ENCODE measurements at places on chromosomes 13 and 19. TPM values are rescaled to one million over a fixed set of nuclear protein-coding genes. Genes with fewer than 3 reads are reported as not detected.

DNA sequence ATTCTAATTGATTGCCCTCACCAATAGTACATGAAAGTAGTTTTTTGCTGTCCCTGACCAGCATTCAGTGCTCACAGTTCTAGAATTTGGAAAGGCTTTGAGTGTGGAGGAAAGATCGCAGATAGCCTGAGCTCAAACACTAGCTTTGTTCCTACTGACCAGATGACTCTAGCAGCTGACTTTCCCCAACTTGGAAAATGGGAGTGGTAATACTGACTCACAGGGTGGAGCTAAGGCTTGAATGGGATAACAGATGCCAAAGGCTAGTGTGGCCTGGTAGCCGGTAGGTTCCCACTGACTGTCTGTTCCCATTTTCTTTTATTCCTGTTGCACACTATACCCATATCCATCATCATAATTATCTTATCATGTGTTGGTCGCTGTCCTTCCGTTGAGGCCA lies 3.7 kb downstream of the ZSCAN22 start:
- no peak for DNase-seq

DNA sequence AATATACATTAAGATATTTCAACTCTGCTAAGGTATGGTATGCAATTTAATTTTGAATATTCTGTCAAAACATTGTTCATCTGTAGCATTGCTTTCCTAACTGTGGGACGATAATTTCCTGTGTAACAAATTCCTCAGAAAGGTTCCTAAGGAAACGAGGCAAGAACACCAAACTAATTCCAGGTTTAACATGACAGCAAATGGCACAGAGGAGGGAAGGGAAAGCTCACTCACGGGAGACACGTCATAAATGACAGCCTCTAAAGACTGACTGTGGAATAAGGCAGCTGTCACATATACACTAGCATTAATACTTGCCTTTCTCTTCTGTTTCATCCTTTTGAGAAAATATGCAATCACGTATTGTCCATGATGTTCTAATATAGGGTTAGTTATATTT lies 380.6 kb downstream of the LIG4 start:
- DNase-seq: no peak

DNA sequence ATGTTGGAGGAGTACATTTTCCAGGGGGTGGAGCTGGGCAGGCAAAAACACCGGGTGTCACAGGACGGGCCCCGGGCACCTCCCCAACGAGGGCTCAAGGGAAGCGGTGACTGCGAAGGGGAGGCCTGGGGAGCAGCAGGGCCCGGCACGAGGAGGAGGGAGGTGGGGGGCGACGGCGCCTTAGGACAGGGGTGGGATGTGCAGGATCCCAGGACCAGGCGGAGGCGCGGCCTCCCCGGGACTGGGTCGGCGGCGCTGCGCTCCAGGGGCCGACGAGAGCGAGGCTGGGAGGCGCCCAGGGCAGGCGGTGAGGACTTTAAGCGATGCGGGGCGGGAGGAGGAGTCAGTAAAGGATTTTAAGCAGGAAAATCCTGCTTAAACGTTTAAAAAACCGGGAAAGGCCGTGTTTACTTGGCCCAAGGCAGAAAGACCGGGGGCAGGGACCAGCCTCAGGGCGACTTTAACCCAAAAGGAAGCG lies 427 bp downstream of the ZNF160 start:
- DNase-seq: peak; percentile 72

GRCh38 chr19:46998445-46999125 lies 21.1 kb upstream of the NPAS1 start:
- no peak for DNase-seq

DNA sequence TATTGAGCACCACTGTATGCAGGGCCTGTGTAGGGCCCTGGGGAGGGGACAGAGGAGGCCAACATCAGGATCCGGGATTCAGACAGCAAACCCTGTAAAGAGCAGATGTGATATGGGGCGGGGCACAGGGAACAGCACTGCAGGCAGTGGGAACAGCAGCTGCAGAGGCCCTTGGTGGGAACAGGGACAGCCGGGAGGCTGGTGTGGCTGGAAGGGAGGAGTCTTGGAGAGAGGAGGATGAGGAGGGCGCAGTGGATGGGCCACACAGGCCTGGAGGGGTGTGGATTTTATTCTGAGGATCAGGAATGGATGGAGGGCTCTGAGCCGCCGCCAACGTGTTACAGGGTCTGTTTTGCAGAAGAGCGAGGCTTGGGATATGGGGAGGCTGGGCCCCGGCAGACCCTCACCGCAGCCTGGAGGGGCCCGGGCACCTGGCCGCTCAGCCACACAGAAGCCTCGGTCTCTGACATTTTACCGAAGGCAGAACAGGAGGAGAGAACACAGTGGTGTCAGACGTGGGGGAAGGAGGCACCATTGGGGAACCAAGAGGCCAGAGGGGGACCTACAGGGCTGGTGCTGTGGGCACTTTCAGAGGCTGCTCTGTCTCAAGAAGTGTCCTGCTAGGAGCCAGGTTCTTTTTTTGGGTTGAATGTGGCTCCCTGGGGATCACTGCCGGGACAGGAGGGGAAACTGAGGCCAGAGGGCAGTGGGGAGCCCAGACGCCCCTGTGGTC lies 6.9 kb downstream of the EFNA2 start:
- no peak for DNase-seq

DNA sequence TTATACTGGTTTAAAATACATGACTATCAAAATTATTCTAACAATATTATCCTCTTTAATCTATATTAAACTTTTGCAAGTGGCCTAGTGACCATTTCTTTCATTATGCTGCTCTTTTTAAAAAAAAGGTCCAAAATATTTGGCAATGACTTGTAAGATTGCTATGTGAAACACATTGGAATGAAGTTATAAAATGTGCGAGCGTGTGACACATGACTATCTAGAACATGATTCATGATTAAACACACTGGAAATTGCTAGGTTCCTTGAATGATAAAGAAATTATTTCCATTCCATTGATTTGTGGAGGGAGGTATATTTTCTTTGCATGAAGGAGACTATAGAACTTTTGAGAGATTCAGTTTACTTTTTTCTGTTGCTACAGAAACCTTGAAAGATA lies 739.1 kb downstream of the DIAPH3 start:
- no peak for DNase-seq

GRCh38 chr19:4567584-4568071 lies 8.1 kb upstream of the SEMA6B start:
- peak; percentile 75 for DNase-seq

DNA sequence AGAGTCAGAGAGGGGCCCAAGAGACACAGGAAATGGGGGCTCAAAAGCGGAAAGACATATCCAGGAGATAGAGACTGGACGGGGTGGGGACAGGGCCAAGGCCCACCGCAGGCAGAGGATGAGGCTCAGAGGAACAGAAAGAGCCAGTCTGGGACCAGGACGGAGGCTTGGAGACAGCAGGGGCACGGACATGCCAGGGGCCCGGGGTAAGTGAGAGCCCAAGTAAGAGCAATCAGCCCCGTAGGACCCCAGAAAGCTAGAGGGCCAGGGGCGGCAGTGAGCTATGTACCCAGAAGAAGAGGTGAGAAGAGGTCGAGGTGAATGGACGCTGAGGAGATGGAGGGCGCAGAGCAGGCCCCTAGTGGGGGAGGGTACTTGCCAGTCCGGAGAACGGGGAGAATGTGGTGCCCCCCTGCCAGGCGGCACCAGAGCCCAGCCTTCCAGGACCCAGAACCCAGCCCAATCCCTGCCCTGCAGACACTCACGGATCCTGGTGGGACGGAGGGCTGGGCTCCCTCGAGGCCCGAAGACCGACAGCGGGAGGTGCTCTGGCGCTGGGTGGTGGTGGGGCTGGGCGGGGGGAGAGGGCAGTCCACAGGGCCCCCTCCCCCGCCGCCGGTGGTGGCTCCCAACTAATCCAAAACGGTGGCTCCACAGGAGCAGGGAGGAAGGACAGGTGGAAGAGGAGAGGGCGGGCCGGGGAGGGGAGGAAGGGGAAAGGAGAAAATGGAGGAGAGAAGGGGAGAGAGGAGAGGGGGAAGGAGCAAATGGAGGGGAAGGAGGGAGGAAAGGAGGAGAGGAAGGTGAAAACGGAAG lies 1.0 kb downstream of the GRIK5 start:
- DNase-seq: no peak

DNA sequence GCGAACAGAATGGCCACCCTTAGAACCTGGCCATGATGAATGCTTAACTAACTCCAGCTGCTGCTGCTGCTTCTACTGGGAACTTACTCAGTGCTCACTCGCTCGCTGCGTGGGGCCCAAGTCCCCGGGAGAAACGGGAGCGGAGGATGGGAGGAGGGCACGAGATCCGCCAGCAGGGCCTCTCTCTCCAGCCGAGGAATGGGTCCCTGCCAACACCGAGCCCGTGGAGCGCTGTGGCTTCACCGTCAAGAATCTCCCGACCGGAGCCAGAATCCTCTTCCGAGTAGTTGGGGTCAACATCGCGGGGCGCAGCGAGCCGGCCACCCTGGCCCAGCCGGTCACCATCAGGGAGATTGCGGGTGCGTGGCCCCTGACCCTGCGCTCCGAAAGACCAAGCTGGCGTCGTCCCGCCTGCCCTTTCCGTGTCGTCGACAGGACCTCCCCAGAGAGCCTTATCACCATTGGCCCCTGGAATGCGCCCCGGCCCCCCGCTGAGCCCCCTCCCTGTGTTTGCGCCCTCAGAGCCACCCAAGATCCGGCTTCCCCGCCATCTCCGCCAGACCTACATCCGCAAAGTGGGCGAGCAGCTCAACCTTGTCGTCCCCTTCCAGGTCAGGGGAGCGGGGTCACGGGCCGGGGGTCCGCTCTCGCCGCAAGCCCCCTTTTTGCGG lies 17.8 kb upstream of the EMC10 start:
- no peak for DNase-seq

GRCh38 chr13:48954081-48954480 lies 21.6 kb upstream of the FNDC3A start:
- no peak for DNase-seq

DNA sequence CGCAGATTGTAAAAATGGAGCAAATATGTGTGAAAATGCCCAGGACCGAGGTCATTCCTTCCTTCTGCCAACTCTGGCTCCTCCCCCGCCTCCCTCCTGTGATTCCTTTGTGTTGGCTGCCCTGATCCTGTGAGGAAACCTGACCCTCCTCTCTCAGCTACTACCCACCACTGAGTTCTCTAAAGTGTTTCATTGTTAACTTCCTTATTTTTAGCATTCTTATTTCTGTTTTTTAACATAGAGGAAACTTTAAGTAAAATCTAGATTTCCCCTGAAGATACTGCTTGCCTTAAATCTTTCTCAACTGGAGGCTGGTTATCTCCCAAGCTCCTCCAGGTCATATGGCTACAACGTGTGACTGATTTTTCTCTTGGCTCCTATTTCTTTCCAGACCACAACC lies 21.7 kb upstream of the FBXL3 start:
- no peak for DNase-seq

- DNase-seq: no peak
These were observed 87.4 kb upstream of the UFM1 start for GRCh38 chr13:38262211-38262610.

GRCh38 chr13:29362849-29363604 lies 232.5 kb downstream of the SLC7A1 start:
- peak; percentile 48 for DNase-seq

GRCh38 chr19:47102346-47103060 lies 11.1 kb downstream of the ZC3H4 start:
- no peak for DNase-seq

DNA sequence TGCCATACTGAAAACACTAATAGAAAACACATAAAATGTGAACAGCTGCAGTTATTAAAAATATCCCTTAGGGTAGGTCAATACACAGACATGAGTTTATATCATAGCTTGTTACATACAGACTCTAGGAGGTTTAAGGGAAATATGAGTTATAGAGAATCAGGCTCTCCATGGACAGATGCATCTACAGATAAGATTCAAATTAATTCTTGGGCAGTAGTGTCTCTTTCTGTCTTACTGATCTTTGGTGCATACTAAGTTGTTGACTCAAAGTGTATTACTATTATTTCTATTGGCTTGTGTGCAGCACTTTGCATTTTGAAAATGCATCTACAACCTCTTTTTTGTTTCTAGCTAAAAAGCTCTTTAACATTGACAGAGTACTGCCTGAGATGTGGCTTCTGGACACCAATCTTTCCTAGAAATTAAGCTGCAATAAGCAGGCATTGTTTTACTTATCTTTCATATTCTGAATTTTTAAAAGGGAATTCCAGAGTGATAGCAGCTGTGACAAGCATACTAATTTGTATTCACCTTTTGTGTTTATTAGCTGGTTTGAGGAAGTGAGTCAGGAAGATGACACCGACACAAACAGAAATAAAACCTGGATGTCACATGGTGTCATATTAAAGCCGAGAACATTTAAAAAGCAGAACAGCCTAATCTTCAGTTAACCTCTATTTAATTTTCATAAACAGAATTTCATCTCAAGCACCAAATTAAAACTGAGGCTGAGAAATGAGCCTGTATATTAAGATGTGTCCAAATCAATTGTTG lies 399.0 kb downstream of the PCDH9 start:
- no peak for DNase-seq

- DNase-seq: no peak
These were observed 20.5 kb upstream of the VSTM2B start for GRCh38 chr19:29505097-29505824.

- no peak for DNase-seq
These were observed 10.6 kb downstream of the SCGB2B2 start for GRCh38 chr19:34666200-34666957.

- peak; percentile 83 for DNase-seq
These were observed 47.0 kb upstream of the RAP2A start for GRCh38 chr13:97386801-97387484.

- no peak for DNase-seq
These were observed 688 bp downstream of the ZNF225 start for GRCh38 chr19:44113784-44114390.

DNA sequence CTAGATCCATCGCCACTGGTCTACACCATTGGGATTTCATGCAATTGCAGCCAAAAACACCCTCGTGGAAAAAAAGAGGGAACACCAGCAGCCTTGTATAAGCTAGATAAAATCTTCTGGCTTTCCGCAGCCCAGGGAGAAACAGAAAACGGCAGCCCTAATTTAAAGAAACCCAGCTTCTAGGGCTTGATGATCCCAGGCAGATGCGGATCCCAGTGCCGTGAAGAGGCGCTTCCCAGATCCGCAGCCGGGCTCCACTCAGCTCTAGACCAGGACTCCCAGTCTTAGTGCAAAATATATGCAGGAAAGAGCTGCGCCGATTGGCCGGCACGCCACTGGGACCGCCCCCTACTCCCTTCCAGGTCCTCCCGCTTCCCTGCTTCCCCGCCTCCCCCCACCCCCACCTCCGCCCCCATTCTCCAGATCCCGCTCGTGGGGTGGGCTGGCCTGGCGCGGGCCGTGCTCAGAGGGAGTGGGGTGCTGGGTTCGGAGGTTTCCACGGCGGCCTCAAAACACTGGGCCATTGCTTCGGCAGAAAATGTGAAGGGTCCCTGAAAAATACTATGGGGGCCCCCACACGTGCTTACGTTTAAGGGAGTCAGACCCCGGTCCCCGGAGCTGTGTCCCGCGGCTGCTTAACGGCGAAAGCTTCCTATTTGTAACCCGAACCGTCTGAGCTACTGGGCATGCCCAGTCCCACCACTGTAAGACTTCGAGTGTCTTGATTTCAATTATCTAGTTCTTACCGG lies 63.1 kb downstream of the SERP2 start:
- peak; percentile 47 for DNase-seq

- no peak for DNase-seq
These were observed 18.5 kb downstream of the MIER2 start for GRCh38 chr19:325937-326565.

TMIGD2 gene
- 29.8 TPM for total RNA-seq

ACP7 gene
- not detected for total RNA-seq

ZNF534 gene
- not detected for total RNA-seq

CDX2 gene
- not detected for total RNA-seq

MAG gene
- total RNA-seq: not detected

CCDC194 gene
- 4.3 TPM for total RNA-seq
